ENCODE measurements at places on chromosomes 6 and 20.

DNA sequence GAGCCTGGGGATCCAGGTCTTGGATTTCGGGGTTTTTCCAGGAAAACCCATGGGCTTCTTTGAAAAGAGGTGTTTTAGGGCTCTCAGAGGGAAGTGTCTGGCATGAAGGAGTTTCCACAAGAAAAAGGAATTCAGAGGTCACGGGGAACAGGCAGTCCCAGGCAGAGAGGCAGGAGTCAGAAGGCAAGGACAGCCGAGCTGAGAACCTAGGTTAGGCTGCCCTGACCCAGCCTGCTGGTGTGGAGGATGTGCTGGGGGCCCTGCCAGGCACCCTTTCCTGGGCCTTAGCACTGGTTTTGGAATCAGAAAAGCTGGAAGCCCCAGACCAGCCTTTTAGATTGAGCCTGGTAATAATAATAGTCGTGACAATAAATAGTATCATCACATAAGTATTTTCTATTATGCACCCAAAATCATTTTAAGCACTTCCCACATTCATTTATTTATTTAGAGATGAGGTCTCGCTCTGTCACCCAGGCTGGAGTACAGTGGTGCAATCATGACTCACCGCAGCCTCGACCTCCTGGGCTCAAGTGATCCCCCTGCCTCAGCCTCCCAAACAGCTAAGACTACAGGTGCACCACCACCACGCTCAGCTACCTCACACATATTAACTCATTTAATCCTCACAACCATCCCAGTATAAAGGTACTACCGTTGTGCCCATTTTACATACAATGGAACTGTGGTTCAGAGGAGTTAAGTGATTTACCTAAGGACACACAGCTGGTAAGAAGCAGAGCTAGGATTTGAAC lies 19.9 kb downstream of the TGM2 start:
- DNase-seq, result no peak

- DNase-seq, result no peak
Observed at GRCh38 chr6:84728602-84729001, 35.8 kb downstream of the TBX18 start.

- no peak for DNase-seq
Observed at GRCh38 chr20:57243480-57244220, 22.8 kb downstream of the BMP7 start.

GRCh38 chr6:2719093-2719455 lies 31.6 kb downstream of the MYLK4 start:
- no peak for DNase-seq

- no peak for DNase-seq
Observed at GRCh38 chr6:105107207-105107606, 72.6 kb downstream of the POPDC3 start.

DNA sequence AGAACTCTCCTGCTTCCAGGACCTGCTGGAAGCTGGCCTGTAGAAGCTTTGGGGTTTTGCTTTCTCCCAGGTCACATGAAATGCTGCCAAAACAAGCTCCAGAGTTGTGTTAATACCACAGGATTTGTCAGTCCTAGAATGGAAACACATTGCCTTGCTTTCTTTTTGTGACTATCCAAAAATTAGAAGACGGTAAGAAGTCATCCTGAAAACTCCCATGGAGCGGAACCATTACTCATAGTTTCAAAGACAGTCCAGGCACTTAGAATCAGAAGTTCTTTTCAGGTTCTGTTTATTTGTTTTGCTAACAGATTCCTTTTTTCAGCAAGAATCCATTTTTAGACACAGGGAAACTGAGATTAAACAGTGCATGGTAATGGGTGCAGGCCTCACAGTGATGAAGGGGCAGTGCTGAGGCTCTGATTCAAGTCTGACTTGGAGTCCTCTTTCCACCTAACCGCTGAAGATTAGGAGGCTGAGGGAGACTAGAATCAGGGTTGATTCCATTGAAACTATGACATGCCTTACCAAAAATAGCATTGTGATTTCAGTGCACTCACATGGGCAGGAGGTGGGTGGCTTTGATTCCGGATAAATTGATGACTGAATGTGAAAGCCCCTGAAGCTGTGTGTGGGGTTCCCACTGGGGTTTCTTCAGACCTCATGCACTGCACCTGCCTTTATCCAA lies 72.2 kb upstream of the NAA20 start:
- DNase-seq, result no peak

- no peak for DNase-seq
Observed at GRCh38 chr6:44508646-44509045, 121.1 kb downstream of the CDC5L start.

DNA sequence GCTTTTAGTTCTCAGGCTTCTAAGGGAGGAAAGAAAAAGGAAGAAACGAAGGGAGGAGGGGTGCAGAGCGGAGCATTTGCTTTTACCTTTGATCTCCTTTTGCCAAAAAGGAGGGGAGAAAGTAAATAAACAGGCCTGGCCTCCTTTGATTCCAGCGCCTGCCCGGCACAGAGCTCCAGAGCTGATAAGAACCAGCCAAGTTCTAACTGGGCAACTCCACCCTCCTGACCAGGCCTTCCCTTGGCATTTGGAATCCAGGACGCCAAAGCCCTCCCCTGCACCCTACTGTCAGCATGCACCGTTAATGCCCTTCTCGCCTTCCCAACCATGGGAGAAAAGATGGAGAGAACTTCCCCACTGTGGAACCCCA lies 120.8 kb upstream of the PTPN1 start:
- no peak for DNase-seq

DNA sequence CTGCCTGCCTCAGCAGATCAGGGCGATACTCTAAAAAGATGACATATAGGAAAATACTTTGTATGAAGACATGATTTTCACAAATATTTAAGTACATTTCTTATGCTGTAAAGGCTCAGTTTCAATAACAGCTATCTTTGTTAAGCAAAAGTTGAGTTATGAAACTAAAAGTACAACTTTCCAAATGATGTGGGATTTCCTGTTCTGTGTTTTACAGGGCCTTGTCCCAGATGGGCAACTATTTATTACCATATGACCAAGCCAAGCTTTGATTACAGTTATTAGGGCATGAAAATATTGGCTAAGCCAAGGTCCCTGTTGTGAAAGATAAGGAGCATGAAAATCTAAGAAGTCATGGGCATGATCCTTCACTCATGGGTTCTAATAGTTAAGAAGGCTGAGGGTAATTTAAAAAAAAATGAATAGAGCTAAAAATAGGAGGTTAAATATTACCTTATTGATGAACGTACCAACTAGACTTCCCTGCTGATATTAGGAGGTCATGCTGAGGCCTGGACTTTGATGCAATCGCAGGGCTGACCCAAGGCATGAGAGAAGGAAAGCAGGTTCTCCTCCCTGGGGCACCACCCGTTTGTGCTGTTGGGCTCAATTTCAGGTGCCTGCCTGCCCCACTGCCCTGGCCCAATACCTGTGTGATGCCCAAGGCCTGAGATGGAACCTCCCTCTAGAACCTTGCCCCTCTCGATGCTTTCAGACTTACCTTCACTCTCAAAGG lies 294.4 kb upstream of the PRDM1 start:
- DNase-seq, result no peak

GRCh38 chr20:42945234-42945994 lies 244.3 kb downstream of the PTPRT start:
- no peak for DNase-seq

DNA sequence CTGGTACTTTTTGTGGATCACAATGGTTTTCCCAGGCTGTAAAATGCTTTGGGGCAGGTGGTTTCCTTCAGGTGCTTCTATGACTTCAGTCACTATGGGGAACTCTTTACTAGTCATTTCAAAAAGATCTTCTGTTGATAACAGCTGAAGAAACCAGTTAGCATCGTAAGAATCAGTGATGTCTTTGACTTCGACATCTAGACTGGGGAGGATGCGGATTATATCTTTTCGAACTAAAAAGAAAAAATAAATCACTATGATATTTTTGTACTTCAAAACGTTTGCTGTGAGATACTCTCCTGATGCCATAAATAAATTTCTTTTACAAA lies 87.2 kb downstream of the THEMIS start:
- DNase-seq, result no peak

- DNase-seq, result no peak
Observed at GRCh38 chr20:19249106-19249879, 36.9 kb downstream of the SLC24A3 start.

GRCh38 chr6:170101281-170102035 lies 189.4 kb downstream of the DLL1 start:
- no peak for DNase-seq

DNA sequence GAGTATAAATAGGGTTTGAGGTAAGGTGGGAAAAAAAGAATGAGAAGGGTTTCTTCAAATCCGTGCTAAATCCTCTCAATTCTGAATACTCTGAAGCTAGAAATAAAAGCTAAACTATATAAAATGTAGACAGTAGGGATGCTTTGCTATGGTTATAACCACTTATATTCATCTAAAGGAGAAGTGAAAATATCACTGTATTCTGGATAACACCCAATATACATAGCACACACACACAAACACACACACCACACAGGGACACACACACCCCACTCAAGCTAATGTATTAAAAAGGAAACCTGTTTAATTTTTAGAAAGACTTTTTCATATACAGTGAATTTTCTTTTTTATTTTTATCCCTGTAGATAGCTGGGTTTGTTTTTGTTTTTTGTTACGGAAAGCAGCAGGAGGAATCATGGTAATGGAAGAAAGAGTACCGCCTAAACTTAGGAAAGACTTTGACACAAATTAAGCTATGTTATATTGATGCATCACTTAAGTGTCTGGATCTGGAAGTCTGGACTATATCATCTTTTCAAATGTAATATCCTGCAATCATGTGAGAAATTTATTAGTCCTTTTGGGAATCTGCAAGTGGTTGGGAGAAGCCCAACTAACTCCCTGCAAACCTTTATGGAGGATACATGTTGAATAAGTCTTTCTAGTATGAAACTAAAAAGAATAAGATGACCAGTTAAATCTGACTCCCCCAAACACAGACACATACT lies 68.4 kb upstream of the FABP7 start:
- no peak for DNase-seq

DNA sequence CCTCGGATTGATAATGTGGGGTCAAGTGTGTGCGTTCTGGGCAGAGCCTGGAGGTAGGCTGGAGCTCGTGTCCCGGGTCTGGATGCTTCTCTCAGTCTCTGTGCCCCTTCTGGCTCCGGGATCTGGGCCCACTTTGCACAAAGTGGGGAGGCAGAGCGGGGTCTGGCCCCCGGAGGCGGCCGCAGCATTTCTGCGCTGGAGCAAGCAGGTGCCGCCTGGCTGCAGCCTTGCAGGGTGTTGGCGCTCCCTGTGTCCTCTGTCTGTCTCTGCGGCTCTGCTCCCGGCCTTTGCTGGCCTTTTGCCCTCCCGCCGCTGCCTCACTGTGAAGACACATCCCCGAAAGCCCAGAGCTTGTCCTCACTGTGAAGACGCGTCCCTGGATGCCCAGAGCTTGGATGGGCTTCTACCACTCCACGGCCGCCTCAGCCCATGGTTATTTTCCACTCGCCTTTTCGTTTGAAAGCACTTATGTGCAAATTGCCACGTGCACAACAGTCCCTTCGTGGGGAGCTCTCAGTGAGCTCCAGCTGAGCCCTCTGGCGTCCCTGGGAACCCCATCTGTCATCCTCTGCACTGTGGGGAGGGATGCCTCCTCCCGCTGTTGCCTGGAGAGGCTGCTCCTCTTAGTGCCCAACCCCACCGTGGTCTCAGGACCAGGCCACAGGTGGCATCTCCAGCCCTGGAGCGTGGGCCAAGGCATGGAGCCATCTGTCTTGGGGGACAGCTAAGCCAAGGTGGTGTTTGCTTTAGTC lies 17.4 kb downstream of the SLCO4A1 start:
- DNase-seq, result no peak

- DNase-seq, result peak; percentile 70
Observed at GRCh38 chr20:58888521-58889333, 36.2 kb downstream of the GNAS start.

GRCh38 chr6:159919011-159919511 lies 28.3 kb downstream of the MAS1 start:
- DNase-seq, result no peak

- no peak for DNase-seq
Observed at GRCh38 chr20:41538810-41539596, 79.2 kb downstream of the CHD6 start.

DNA sequence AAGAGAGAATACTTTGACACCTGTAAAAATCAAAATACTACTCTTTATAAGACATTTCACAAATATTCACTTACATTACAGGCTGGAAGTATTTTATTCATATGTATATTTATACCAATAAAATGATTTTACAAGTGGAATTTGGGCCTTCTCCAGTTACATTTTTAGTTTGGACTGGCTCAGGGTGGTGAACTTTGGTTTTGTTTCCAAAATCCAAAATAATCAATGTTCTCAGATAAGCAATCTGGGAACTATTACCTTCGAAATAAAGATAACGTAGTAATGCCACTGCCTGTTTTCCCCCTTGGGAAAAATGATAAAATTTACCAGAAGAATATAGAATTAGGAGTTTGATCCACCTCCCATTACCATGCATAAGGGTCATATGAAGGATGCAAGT lies 31.6 kb upstream of the SCGN start:
- DNase-seq, result no peak

- DNase-seq, result no peak
Observed at GRCh38 chr20:57913156-57913930, 203.5 kb upstream of the PMEPA1 start.

DNA sequence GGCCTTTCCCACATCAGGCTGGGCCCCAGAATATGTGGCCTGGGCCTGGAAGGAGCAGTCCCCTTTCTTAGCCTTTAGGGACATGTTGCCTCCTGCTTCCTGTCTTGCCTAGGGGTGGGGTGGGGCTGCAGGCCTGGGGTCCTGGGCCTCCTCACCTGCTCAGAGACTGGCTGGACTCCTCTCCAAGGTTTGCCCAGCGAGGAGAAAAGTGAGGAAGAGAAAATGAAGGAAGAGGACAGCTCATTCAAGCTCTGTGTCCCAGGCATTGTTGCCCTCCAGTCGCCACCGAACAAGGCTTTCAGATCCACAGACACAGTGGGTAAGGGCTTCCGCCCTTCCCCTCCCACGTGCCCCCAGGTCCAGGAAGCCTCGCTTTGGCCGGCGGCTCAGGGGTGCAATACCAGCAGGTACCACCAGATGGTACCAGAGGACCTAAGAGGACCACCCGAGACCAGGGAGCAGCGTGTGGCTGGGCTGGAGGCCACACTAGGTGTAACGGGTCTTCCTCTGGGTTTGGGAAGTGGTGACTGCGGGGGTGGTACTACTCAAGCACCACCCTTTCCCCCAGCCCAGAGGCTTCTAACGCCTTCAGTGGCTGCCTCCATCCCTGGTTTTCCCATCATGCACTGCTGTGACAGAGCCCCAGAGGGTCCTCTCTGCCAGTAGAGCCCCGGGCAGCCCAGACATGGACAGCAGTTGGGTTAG lies 5.5 kb upstream of the BAK1 start:
- peak; percentile 72 for DNase-seq

DNA sequence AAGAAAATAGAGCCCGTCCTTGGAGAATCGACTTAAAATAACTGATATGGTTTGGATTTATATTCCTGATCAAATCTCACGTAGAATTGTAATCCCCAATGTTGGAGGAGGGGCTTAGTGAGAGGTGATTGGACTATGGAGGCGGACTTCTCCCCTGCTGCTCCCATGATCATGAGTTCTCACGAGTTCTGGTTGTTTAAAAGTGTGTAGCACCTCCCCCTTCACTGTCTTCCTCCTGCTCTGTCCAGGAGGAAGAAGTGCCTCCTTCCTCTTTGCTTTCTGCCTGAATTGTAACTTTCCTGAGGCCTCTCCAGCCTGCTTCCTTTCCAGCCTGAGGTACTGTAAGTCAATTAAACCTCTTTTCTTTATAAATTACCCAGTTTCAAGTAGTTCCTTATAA lies 529.2 kb downstream of the HAO1 start:
- DNase-seq, result no peak

Measured in activated CD4-positive, CD25-positive, alpha-beta regulatory T cell treated with anti-CD3 and anti-CD28 coated beads, Interleukin-2, amount 50 U/mL, for 16 hours (primary cell).